ENCODE measurements at places on chromosomes 6 and 20. TPM values are rescaled to one million over a fixed set of nuclear protein-coding genes. Genes with fewer than 3 reads are reported as not detected.

GRCh38 chr6:90202156-90202555 is 94.5 kb downstream of the BACH2 start:
- no peak for DNase-seq

GRCh38 chr20:19288061-19288460 is 75.6 kb downstream of the SLC24A3 start:
- DNase-seq: no peak

- DNase-seq: no peak
Measured at GRCh38 chr6:106975738-106976064, 1.2 kb upstream of the CD24 start.

DNA sequence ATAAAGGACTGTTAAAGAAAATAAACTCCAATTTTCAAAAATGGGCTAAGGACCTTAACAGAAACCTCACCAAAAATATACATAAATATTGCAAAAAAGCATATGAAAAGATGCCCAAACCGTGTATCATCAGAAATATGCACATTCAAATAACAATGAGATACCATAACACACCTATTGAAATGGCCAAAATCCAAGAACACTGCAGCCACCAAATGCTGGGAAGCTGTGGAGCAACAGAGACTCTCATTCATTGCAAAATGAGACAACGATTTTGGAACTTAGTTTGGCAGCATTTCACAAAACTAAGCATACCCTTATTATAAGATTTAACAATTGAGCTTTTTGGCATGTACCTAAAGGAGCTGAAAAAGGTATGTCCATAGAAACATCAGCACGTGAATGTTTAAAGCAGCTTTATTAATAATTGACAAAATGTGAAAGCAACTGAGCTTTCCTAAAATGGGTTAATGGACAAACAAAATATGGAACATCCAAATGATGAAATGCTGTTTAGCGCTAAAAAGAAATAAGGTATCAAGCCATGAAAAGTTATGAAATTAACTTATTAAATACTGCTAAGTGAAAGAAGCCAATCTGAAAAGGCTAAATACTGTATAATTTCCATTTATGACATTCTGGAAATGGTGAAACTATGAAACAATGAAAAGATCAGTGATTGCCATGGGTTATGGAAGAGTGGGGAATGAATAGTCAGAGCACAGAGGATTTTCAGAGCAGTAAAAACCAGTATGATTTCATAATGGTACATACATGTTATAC is 592.6 kb upstream of the ADGRB3 start:
- DNase-seq: no peak

DNA sequence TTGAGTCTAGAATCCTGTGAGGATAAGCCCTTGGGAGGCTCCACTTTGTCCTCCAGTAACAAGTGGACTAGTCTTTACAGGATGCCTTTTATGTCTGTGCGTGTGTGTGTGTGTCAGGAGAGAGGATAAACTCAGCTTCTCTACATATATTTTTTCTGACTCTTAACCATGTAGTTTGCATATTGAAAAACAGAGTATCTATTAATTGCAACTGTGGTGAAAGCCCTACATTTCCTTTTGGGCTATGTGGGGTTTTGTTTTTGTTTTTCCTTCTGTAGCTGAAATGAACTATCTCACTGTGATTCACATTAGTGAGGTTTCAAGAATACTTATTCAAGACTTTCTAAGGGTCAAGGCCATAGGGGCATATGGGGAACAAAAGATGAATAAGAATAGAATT is 17.7 kb downstream of the TPBG start:
- no peak for DNase-seq

- no peak for DNase-seq
Measured at GRCh38 chr6:157558487-157559200, 177.7 kb downstream of the ZDHHC14 start.

DNA sequence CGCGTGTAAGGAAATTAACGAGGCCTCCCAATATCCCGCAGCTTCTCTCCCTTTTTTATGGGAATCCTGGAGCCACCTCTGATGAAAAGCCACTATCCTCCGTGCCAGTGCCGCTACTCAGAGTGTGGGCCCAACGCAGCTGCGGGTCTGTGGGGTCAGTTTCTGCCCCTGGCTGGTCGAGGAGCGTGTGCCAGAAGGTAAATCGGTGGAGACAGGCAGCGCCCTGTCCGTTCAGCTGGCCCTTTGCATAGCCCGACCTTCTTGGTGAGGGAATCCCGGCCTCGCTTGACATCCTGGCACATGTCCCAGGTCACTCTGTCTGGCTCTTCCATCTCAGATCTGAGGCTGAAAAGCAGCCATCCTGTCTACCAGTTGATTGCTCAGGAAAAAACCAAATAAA is 4.6 kb downstream of the THBS2 start:
- no peak for DNase-seq

DNA sequence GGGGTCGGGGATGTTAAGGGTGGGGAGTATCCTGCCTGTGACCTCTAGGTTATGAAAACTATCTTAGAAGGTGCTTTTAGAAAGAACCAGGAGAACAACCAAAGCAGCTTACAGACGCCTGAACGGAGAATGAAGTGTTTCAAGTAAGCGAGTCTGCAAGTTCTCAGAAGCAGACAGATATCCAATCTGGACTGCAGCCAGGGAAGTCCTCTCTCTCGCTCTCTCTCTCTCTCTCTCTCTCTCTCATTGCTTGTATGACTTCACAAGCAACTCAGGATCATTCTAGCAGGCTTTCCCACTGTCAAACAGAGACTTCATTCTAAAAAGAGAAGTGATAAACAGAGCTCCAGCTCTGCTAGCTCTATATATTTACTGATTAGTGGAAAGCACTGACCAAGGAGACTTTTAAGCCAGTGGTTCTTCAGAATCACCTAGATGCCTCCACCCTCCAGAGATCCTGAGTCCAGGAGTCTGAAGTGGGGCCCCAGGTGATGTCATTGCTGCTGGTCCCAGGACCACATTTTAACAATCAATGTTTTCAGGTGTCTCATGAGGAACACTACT is 6.0 kb downstream of the TCF21 start:
- DNase-seq: no peak

DNA sequence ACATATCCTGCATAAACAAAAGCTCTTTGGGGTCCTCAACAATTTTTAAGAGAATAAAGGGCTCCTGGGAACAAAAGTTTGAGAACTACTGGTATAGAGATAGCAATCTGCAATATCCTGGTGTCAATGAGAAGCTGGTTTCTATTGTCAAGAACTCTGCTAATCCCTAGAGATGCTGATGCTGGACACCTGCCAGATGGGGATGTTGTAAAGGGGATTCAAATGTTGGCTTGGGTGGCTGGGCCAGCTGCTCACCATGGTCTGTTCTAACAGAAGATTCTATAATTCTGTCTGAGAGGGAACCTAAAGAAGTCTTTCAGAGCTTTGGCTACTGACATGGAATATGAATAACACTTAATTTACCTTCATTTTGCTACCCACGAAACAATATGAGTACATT is 137.8 kb downstream of the BTBD9 start:
- DNase-seq: no peak

DNA sequence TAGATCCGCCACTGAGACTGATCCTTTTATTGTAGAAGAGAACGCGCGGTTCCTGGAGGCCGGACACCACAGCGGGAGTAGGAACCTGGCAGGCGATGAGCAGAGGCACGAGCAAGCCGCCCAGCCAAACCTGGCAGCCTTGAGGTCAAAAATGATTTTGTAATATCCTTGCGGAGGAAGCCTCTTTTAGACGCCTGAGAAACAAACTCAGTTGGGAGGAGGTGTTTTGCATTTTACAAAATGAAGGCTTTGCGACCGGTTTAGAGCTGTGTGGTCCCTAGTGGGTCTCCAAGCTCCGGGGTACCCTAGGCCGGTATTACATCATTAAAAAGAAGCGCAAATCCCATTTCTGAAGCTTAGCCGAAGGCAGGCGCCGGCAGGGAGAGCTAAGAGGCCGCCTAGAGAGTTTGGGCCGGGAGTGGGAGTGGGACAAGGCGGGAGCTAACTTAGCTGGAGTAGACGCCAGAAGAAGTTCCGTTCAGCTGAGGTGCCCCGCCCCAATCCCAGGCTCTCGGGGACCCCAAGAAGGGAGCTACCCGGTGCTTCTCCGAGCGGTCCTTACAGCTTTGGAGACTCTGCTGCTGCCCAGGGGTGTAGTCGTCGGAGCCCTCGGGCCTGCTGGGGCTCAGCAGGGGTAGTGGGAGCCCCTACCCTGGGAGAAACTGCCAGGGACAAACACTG is 1.9 kb upstream of the TBX18 start:
- DNase-seq: no peak

DNA sequence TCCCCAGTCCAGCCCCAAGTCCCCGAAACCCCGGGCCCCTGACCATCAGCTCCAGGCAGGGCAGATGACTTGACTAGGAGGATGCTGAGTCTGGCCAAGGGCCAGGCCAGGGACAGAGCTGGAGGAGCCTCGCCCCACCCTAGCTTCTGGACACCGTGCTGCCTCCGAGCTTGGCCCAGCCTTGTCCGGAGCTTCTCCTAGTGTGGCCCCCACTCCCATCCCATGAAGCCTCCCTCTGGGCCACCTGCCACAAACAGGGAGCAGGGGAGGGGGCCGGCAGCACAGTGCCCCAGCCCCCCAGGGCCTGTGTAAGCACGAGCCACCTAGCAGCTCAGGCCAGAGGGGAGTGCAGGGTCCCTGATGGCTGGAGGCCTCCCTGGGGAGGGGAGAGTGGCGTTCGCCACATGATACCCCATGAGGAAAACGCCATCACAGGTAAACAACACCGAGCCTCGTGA is 5.3 kb downstream of the EEF1A2 start:
- no peak for DNase-seq

- no peak for DNase-seq
Measured at GRCh38 chr6:82978362-82978945, 87.2 kb downstream of the UBE3D start.

- no peak for DNase-seq
Measured at GRCh38 chr6:150142097-150142669, 661 bp upstream of the PPP1R14C start.

GRCh38 chr6:17454316-17455005 is 61.1 kb downstream of the CAP2 start:
- DNase-seq: no peak

DNA sequence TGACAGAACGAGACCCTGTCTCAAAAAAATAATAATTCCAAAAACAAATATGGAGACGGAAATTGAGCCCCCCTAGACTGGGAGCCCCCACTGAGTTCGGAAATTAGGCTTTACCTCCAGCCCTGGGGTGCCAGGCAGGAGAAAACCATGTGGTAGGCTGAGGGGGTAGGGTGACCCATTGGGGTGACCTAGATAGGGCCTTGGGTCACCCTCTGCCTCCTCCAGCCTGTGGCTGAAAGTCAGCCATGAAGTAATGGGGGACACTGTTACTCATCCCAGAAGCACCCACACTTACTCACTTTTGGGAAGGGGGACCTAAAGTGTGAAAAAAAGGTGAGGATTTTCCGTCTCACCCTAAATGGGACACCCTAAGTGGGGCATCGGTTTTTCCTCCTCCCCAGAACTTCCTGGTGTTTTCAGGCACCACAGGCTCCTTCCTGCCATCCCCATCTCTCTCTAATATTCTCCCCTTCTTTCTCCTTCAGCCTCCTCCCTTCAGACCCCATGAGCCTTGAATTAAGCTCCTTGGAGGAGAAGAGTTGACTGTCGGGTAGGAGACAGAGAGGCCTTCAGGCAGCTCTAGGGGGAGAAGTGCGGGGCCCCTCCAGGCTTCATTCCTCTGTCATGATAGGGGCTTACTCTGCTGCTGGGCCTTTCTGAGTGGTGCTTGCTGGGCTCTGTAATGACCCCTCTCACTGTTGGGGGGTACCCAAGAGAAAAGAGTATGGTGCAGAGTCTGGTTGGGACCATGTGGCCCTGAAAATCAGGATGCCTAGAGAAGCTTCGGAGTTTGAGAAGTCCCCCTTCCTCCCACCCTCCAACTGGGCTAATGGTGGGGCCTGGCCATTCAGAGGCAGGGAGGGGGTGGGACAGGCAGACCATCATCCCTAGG is 2.4 kb downstream of the LTB start:
- no peak for DNase-seq

DNA sequence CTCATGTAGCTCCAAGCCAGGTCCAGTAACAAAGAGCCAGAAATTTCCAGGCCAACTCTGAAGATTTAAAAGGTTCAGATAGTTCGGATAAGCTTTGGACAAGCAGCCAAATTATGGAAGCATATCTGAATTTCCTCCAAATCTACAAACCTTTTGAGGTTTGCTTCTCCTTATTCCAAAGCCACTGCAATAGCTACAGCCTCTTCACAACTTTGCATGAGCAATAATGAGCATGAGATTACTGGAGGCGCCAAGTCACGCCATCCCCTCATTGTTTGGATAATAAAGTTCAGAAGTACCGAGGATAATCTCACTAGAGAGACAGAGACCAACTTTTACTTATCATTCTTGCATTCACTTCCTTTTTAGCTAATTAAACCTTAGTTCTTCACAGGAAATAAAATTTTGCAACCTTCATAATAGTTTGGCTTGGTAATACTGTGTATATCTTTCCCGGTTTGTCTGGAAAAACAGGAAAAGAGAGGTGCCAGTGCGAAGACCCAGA is 329.6 kb upstream of the RSPO3 start:
- no peak for DNase-seq

GRCh38 chr6:168410035-168410434 is 30.9 kb upstream of the SMOC2 start:
- no peak for DNase-seq

- DNase-seq: no peak
Measured at GRCh38 chr20:30499123-30499522, 758.3 kb upstream of the DEFB115 start.

- no peak for DNase-seq
Measured at GRCh38 chr20:62219992-62220665, at the start of gene HRH3. Gene HRH3, minus strand, starts transcription at chr20:62220278. Its CDS starts 308 bp downstream, at chr20:62219970.

DNA sequence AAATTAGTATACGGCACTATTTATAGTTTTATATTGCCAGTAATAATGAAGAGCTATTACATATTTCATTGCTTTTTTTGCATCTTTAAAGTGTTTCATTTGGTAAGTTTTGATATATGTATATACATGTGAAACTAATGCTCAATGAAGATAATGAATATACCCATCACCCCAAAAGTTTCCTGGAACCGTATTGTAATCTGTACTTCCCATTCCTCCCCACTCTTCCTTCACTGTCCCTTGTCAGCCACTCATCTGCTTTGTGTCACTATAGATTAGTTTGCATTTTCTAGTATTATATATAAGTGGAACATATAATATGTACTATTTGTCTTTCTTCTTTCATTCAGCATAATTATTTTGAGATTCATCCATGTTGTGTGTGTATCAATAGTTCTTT is 10.3 kb upstream of the TBC1D32 start:
- no peak for DNase-seq

- no peak for DNase-seq
Measured at GRCh38 chr6:29828471-29828797, 809 bp downstream of the HLA-G start.

Gene TRIM10
- total RNA-seq: not detected

Gene PCK1
- 32.0 TPM for total RNA-seq

Gene ZBTB22
- total RNA-seq: 18.1 TPM

Gene GPR6
- not detected for total RNA-seq

Gene RIMS1
- 3.3 TPM for total RNA-seq

Gene WFDC10B
- total RNA-seq: 0.84 TPM

Gene MOXD1
- total RNA-seq: 5.1 TPM

Gene SLC32A1
- total RNA-seq: not detected

Gene DEFB115
- not detected for total RNA-seq

Gene RUNX2
- total RNA-seq: 6.3 TPM

Gene PPP1R3G
- 2.1 TPM for total RNA-seq
